ENCODE measurements at places on chromosomes 11 and 22. TPM values are rescaled to one million over a fixed set of nuclear protein-coding genes. Genes with fewer than 3 reads are reported as not detected.

OR4C3 gene
- total RNA-seq = not detected

ZNF215 gene
- 2.5 TPM for total RNA-seq

PDE2A gene
- 11.5 TPM for total RNA-seq

ART5 gene
- total RNA-seq = 2.1 TPM

C11orf42 gene
- not detected for total RNA-seq

GAB4 gene
- 0.06 TPM for total RNA-seq

DGCR6 gene
- 18.3 TPM for total RNA-seq

PMM1 gene
- 18.5 TPM for total RNA-seq

PATE2 gene
- 1.5 TPM for total RNA-seq

SLC25A18 gene
- 13.1 TPM for total RNA-seq

OSM gene
- 1.9 TPM for total RNA-seq

XKR3 gene
- total RNA-seq = 0.10 TPM

HSPB2 gene
- 0.50 TPM for total RNA-seq

RAB39A gene
- 27.2 TPM for total RNA-seq

GNAZ gene
- 46.5 TPM for total RNA-seq

NNMT gene
- total RNA-seq = 2.5 TPM

PITPNM1 gene
- 34.0 TPM for total RNA-seq

SELENOO gene
- 7.6 TPM for total RNA-seq

FAM83F gene
- 1.2 TPM for total RNA-seq
